ENCODE measurements at places on chromosomes 1 and 21. TPM values are rescaled to one million over a fixed set of nuclear protein-coding genes. Genes with fewer than 3 reads are reported as not detected.

Gene TMEM82
- not detected for total RNA-seq

Gene GUCA2B
- total RNA-seq: not detected

Gene RHOU
- 13.6 TPM for total RNA-seq

Gene GBP6
- total RNA-seq: not detected

Gene IL23R
- not detected for total RNA-seq

Gene HSF2BP
- 2.8 TPM for total RNA-seq

Gene ASTN1
- total RNA-seq: 0.06 TPM

Gene SYCP1
- total RNA-seq: not detected

Gene FCAMR
- not detected for total RNA-seq

GRCh38 chr1:190754666-190755065 lies 277.0 kb upstream of the BRINP3 start:
- DNase-seq: no peak

DNA sequence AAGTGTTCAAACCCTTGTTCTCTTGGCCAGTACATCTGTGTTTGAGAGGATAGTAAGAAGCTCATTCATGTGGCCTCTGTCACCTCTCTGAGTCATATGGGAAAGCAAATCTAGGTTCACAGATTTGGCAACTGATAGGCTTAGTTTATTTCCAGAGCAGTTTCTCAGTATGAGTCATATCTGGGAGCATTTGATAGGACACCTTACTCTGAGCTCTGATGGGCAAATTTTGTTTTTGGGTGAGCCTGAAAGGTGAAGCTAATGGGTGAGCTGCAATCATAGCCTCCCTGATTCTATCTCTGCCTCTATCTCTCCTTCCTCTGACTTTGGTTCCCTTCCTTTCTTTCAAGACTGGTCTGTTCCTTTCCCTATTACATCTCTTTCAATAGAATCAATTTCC lies 134.4 kb downstream of the S1PR1 start:
- DNase-seq: no peak

DNA sequence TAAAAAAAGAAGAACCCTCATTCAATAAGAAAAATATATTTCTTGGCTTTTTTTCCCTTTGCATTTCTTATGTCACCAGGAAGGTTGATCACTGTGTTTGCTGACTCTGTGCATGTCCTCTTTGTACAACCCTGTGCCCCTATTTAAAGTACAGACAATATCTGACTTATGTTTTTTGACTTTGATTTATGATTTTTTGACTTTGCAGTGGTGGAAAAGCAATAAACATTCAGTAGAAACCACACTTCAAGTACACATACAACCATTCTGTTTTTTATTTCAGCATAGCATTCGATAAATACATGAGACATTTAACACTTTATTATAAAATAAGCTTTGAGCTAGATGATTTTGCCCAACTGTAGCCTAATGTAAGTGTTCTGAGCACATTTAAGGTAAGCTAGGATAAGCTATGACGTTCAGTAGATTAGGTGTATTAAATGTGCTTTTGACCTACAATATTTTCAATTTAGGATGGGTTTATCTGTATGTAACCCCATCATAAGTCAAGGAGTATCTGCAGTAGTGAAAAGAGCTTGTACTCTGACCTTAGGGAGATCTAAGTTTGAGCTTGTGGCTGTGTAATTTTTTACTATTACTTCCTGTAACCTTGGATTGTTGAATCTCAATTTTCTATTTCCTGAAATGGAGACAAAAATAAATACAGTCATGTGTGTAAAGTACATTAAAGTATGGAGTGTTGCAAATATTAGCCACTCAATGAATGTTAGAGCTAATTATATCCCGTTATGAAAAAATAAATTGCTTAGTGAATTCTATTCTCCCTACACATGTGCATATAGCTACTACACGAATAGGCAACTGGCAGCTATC lies 1.2 kb downstream of the RNASEL start:
- DNase-seq: no peak

GRCh38 chr1:150763018-150763417 lies 2.6 kb downstream of the CTSS start:
- DNase-seq: no peak

DNA sequence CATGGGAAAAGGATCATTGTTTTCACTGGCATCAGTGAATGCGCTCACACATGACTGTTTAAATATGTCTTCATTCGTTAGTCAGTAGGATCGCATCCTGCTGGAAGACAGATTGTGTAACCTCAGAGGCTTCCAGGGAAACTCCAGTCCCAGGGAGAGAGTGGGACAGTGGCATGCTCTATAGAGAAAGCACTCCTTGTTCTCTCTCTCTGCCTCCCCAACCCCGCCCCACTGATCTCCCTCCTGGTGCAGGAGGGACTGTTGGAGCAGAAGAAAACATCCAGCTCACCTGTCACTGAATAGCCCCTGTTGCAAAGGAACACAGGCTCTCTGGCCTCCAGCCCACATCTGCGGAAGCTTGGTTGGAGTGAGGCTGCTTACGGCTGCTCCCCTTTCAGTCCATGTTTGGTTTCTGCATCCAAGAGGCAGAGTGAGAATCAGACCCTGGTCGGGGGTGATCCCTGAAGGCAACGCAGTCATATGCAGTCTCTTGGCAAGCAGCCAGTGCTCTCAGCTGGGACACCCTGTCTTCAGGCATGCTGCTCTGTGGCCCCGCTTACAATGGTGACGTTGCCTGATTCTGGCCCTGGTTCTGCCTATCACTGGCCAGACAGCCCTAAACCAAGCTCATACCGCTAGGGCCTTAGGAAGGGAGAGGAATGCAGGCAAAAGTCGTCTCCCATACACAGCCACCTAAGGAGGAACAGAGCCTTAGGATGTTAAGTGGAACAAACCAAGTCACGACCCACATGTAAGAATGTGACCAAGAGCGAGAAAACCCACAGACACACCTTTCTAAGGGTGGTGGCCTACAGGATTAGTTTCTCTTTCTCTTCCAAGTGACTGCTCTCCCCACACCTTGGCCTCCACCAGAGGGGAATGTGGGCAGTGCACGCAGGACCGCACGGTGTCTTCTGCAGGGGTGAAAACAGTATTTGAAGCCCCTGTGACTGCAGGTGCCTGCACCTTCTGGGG lies 39.7 kb downstream of the BACE2 start:
- DNase-seq: no peak

- peak; percentile 65 for DNase-seq
These were observed 562 bp downstream of the MAP7D1 start for GRCh38 chr1:36156329-36157114.

DNA sequence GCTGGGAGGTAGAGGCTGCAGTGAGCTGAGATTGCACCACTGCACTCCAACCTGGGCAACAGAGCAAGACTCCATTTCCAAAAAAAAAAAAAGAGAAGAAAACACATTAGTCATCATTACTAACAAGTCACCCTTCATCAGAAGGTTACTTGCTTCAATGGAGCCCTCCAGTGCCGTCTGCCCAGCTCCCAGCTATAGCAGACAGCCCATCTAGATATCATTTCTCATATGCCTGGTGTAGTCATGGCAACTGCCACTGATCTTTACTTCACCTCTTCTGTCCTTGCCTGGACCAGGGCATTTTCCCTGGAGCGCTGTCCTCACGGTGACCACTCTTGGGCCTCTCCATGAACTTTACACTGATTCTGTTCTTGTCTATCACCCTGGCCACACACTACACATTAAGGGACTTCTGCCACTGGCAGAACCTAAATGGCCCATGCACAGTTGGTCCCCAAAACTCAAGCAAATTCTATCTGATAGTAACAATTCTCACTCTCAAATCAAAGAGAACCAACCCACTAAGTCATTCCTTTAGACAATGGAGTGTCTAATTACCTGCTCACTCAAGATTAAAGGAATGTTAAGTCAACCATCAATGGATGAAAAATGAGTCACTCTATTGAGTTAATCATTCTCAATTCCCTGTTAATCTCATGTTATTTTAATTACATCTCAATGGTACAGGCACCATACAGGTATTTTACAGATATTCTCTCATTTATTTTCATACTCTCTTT lies 12.9 kb downstream of the GPA33 start:
- no peak for DNase-seq

- no peak for DNase-seq
These were observed 50.9 kb upstream of the AJAP1 start for GRCh38 chr1:4603295-4604110.

- DNase-seq: no peak
These were observed 490.4 kb downstream of the PTPRC start for GRCh38 chr1:199129247-199129646.

DNA sequence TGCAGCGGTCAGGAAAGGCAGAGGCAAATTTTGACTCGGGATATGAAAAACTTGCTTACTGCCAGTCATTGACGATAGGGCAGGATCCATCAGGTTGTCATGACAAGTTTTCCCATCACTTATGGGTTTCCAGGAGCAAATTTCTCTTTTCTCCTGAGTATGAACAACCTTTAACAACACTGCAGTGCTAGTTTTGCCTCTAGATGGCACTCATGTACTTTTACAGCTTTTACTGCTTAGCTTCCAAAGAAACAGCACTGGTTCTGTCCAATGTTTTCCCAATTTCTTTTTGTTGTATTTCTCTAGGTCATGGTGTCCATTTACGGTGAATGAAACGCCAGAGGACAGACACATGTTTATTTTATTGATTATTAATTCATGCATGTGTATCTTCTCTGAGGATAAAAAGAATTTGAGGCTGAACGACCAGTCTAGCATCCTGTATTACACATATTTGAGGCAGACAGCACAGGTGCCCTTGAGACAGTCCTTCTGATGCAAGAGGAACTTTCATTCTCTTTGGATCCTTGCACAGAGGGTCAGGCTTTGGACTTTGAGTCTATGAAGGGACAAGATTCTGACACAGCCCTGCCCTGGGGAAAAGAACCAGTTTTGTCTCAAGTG lies 112.3 kb upstream of the TRABD2B start:
- peak; percentile 33 for DNase-seq

DNA sequence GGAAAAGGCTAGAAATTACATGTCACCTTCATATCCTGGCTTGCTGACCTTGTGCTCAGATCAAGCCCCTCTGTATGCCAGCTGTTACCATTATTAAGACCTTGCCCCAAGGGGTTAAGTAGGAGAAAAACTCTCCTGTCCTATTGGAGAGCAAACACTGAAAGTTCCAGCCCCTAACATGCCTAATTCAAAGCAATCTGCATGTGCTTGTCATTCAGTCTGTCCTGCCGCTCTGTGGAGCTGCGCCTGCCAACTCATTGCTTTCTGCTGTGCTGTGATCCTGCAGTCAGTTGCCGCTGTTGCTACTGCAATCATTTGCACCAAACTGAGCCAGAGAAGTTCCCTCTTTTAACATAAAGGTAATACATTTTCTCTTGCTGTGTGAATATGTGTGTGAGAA lies 113.4 kb downstream of the DISP1 start:
- no peak for DNase-seq

DNA sequence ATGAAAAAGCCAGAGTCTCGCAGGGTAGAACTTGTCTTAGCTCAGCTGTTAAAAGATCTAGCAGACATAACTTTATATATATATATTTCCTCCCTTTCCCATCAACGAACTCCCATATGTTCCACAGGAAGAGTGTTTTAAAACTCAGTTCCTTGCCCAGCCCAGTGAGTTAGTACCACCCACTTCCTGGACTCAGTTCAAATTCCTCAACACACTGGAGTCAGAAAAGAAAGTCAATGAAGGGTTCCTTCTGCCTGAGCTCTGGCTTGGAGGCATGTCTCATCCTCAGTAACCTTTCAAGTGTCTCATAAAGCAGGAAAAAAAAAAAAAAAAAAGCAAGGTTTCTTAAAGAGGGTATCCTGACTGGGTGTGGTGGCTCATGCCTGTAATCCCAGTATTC lies 15.6 kb downstream of the TPM3 start:
- no peak for DNase-seq

- DNase-seq: no peak
These were observed 50.3 kb upstream of the CNIH3 start for GRCh38 chr1:224565611-224566406.

- no peak for DNase-seq
These were observed 388.5 kb downstream of the LMO4 start for GRCh38 chr1:87717157-87717670.

DNA sequence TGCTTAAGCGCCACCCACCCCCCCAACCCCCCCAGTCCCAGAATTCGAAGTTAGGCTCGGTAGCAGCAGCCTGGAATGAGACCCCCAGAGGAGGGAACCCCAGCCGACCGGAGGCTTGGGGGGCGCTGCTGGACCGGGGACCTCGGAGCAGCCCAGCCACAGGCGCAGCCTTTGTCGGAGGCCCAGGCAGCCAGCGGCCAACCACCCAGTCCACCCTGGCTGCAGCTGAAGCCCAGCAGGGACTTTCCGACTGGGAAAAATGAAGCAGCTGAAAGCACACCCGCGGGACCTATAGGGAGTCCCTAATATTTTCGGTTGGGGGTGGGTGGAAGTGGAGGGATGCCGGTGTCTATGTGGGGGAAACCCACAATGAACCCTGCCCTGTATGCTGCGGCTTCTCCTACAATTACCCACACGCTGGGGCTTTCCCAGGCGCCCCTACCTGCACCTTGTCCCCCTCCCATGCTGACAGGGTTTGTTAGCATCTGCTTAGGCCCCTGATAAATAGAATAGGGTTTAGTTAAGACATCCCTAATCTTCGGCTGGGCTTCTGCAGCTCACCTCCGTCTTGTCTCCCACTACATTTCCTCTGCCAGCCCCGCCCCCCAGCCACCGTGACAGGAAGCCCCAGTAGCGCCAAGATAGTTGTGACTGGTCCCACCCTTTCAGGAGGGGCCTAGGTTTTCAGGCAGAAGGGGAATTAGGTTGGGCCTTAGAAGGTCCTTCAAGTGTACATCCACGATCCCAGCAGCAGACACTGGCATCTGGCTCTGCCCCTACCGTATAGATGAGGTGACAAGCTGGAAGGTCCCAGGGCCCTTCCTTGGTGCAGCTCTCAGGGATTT lies 838 bp downstream of the CCDC28B start:
- DNase-seq: peak; percentile 52

- no peak for DNase-seq
These were observed 116.5 kb upstream of the C1orf174 start for GRCh38 chr1:4016351-4017130.

DNA sequence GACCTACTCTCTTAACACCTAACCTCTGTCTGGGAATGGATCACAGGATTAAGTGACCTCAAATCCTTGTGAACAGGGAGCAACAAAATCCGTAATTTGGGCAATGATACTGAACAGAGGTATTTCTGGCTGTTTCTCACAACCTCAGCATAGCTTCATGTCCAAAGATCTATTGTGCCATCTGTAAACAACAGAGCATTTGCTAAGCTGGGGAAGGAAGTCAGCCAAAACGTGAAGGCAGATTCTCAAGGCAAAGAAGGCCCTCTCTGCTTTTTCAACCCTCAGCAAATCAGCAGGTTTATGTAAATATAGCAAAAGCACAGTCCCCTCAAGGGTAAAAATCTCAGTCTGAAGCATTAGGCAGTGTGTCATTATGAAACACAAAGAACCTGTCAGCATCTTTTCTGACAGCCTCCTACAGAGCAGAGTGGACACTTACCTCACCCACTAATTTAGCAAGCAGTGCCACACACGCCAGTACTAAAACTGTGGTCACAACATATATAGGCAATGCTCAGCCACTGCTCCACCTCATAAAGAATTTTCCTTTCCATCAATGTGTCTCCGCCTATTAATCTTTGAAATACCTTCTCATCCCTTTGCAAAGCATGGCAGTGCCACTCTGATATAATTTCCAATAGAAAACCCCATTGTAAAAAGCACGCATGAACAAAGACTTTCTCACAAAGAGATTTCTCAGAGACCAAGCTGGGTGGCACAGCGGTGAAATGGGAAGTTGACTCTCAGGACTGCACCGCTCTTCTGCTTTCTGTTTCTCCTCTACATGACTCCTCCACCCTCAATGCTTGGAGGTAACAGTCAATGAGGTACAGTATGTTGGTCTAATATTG lies 188.0 kb downstream of the RERE start:
- peak; percentile 61 for DNase-seq
